Hematopoietic multipotent progenitor cell treated with erythropoietin and hydrocortisone succinate and interleukin-3 and kit ligand, for 4 days (in vitro differentiated cells): ENCODE measurements at places on chromosomes 3 and 15.

DNA sequence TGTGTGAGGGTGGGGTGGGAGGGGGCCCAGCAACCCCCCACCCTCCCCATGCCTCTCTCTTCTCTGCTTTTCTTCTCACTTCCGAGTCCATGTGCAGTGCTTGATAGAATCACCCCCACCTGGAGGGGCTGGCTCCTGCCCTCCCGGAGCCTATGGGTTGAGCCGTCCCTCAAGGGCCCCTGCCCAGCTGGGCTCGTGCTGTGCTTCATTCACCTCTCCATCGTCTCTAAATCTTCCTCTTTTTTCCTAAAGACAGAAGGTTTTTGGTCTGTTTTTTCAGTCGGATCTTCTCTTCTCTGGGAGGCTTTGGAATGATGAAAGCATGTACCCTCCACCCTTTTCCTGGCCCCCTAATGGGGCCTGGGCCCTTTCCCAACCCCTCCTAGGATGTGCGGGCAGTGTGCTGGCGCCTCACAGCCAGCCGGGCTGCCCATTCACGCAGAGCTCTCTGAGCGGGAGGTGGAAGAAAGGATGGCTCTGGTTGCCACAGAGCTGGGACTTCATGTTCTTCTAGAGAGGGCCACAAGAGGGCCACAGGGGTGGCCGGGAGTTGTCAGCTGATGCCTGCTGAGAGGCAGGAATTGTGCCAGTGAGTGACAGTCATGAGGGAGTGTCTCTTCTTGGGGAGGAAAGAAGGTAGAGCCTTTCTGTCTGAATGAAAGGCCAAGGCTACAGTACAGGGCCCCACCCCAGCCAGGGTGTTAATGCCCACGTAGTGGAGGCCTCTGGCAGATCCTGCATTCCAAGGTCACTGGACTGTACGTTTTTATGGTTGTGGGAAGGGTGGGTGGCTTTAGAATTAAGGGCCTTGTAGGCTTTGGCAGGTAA, 8.1 kb downstream of the FAM131A start:
- peak; percentile 94 for DNase-seq

- peak; percentile 30 for DNase-seq
These were observed 216.5 kb downstream of the BBX start for GRCh38 chr3:107739227-107739626.

DNA sequence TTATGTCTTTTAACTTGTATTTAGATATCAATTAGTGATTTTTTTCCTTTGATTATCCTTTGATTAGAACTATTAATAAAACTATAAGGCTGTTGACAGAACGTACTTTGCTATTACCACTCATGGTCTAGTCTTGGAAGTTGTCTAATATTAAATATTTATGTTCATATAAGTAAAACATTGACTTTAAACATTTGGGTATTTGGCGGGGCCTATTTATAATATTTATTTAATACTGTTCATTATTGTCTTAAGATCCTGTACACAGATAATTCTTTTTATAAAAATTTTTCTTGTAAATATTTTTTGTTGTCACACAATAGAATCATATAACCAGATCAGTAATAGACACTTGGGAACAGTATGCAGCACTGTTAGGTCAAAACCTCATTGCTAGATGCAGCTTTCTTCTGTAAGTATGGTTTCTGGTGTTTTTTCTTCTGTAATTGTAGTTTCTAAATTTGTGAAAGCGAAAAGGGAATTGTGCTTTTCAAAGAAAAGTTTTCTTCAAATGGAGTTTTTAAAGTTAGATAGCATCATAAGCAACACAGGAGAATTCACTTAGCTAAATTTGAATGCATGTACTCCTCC, 93.4 kb downstream of the FNDC3B start:
- DNase-seq: no peak

- DNase-seq: no peak
These were observed 8.0 kb downstream of the FAM174B start for GRCh38 chr15:92647467-92648163.

DNA sequence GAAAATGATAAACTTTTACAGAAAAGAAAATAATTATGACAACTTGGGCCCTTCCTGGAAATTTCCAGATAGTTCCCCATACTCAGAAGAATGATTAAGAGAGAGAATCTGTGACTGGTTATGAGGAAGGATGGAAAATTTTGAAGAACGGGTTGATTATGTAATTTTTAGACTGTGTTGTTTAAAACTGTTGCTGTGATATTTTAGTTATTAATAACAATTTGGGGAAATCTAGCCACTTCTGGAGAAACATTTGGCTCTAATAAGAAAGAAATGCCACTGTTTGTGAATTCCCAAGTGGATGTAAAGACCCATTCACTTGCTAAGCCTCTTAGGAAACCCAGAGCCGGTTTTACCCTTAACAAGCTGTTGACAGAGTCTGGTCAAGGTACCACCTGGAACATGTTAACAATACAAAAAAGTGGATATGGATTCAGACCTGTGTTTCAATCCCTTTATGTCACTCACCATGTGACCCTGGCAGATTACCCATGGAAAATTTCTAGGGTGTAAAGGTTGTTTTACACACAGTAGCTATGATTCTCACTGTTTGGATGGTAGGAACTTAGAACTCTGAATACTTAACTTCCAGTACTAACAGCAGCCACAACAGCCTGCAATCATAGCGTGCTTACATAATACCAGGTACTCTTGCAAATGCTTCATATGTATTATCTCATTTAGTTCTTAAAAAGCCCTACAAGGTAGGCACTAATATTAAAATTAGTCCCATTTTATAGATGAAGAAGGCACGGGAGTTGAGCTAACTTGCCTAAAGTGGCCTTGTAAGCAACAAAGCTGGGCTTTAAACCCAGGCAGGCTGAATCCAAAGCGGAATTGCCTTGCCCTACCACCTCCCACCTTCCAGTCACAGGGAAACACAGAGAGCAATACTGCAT, 32.0 kb downstream of the ZBTB38 start:
- no peak for DNase-seq

- no peak for DNase-seq
These were observed 304.2 kb upstream of the LMCD1 start for GRCh38 chr3:8197384-8197783.

DNA sequence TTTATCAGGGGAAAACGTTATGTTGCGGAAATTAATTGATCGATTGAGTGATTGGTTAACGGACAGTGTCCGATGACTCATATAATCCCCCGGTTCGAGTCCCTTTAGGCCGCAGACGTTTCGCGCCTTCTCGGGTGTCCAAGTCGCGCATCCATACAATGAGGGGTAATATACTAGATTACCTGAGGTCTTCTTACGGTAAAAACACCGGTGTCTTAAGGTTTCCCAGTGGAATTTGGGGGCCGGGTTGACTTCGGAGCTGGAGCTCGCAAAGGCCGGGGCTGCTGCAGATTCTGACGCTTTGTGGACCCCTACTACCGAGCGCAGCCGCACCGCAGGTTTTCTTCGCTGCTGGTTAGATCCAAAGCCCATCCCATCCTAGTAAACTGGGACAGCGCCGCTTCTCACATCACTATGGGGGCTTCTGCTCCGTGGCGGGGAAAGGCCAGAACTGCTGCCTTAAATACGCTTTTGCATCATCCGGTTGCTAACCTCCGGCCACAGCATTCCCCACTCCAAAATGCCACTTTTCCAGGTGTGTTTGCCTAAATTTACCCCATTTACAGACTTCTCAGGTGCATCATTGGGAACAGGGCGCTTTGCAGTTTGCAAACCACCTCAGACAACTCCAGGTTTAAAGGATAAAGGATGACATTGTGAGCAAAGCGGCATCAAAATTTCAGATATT, 858 bp upstream of the SACM1L start:
- peak; percentile 84 for DNase-seq

GRCh38 chr3:133595341-133595740, 21.9 kb downstream of the CDV3 start:
- no peak for DNase-seq

DNA sequence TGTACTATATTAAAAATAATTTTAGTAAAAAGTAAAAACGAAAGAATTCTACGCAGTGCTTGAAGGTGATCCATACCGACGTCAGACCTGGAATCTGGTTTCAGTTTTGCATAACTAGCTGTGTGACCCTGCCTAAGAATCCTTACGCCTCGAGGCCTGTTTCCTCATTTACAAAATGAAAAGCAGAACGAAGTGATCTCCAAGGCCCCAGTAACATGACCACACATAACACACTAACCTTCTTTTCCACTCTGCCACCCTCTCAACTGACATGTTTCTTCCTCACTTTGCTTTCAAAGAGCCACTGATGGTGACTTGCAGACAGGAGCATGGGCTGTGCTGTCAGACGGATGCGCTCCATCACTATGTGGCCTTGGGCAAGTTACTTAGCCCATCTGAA, 4.8 kb downstream of the MESD start:
- DNase-seq: peak; percentile 77

GRCh38 chr15:39924437-39924836, 4.4 kb upstream of the GPR176 start:
- no peak for DNase-seq

DNA sequence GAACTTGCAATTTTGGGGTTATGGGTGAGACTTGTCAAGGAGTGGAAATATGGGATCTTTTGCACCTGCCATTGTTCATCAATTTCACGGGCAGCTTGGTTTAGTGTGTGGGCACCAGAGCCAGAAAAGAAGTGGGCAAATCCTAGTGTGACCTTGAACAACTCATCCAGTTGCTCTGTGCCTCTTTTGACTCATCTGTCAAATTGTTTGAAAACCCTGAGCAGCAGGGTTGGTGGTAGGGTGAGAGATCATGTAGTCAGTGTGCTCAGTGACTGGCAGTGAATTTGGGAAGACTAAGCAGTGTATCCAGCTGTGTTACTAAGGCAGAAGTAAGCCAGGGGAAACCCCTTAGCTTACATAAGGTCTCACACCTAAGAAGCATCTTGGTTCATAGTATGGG, 293.0 kb upstream of the TRIM42 start:
- no peak for DNase-seq

GRCh38 chr3:125609384-125609783, 14.1 kb upstream of the OSBPL11 start:
- no peak for DNase-seq

DNA sequence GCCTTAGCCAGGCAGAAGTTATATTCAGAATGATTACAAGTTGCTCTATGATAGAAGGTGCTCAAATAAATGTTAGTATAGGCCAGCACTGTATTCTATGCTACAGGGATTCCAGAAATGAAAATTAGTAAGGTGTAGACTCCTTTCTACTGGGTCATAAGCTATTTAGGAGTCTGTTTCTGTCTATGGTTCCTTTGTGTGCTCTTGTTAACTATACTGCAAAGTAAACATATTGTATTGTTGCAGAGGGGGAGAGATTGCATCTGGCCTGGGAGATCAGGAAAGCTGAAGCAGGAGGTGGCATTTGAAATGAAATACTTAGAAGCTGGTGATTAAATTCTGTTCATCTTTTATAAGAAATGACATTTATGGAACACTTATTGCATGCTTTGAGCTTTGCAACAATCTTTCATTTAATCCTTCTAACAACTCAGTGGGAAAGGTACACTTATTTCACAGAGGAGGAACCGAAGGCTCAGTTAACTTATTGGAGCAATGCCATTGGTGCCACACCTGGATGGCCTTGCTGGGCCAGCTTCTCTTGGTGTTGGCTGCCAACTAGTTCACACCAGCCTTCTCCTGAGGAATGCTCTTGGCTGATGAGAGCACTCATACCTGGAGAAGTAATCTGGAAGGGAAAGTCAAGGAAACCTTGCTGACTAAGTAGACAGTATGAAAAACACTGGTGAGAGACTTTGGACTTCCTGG, 39.1 kb downstream of the ABHD5 start:
- DNase-seq: no peak

DNA sequence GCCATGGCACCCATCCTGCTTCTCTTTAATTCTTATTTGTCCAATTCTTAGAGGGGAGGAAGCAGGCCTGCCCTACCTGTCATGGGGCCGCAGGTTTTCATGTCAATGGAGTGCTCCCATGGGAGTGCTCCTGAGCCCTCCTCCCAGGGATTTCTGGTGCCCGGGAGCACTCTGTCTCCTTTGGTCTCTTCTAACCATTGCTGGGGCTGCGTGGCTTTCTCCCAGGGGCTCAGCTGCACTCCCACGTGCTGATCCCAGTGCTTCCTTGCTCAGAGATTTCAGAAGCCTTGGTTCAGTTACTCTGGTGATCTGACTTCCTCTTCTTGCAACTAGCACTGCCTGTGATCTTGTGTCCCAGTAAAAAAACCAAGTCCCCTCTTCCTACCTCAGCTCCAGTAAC, 68.0 kb upstream of the ARL8B start:
- DNase-seq: peak; percentile 38

DNA sequence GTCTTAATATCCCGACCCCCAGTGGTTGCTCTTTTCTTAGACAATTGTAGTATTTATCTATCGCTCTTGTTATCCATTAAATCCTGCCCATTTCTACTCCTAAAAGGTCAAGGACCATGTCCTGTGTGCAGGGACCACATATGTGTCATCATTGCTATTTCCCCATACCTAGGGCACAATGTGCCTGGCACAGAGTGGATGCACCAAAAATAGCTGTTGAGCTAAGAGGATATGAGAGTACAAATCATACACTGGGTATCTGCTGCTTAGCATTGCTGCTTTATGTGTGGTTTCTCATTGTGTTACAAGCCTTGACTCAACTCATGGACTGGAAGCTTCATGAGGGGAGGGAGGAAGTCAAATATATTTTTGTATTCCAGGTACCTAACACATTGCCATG, 3.4 kb upstream of the MITF start:
- no peak for DNase-seq

DNA sequence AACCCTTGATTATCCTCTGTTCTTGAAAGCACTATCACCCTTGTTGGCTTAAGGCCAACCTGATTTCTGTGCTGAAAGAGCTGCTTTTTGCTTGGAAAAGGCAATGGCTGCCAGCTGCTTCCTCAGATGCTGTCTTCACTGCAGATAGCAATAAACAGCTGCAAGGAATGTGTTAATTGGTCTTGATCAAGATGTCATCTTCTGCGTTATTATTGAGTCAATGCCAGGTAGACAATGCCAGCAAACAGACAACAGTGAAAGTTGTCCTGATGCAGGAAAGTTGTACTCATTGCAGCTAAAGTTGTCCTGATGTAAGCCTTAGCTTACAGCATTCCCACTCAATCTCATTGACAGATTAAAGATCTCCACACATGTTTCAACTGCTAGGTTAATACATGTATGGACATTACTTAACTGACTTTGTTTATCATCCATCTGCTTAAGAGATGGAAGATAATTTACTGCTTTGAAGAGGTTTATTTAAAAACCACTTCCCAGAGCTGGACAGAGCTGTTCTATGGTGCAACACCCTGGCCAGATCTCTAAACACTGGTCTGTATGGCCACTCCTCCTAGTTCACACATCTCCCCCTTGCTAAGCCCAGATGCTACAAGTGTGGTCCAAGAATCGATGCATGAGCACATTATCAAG, 251.0 kb upstream of the MCTP2 start:
- peak; percentile 57 for DNase-seq

- peak; percentile 32 for DNase-seq
These were observed 35.2 kb downstream of the TGFBR2 start for GRCh38 chr3:30641416-30642251.
